ENCODE measurements at places on chromosomes 1 and 21.
A peak's percentile ranks its signal among the peaks of the same experiment; 100 is the strongest.

- DNase-seq: no peak
Measured at GRCh38 chr1:76682138-76682537, 185.1 kb upstream of the ST6GALNAC5 start.

DNA sequence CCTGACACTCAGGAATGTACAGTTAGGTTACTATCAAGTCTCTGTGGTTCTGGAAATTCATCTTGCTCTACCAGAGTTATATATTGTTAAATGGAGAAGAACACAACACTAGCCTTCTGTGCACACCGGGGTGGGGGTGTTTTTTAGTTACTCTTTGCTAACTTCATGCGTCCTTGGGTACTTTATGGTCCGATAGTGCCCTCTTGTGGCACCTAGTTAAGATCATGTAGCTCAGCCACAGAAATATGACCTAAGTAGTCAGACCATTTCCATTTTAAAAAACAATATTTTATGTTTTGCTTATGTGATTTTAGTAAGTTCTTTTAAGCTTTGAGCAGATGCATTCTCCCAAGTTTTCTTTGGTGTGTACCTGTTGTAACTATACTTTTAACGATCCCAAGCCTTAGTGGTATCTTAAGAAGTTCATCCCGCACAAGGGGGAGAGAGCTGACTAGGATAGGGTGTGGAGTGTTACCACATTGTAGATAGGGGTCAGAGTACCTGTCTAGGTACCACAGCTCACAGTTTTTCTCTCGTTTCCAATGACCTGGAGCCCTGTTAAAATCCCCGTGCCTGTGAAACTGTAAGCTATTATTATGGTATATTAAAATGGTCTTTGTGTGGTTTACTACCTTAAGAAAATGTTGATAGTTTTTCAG, 20.6 kb upstream of the SH3D21 start:
- DNase-seq: peak; percentile 92

GRCh38 chr1:15001317-15001915, 152.1 kb upstream of the TMEM51 start:
- no peak for DNase-seq

DNA sequence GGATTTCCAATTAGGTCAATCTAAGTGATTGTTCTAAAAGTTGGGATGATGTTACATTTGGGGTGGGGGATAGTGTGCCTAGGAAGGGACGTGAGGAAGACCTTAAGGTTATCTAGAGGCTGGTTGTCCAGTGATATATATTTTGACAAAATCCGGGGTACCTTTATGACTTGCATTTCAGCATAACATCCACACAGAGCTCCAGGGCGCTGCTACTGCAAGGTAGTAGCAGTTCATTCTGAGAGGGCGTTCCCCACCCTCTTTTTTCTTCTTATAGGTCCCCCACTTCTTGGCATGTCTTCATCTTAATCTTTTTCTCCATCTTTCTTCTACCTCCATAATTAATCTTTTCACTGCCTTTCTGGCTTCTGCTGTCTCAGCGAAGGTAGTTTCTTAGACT, 161.9 kb downstream of the CACNA1E start:
- no peak for DNase-seq

DNA sequence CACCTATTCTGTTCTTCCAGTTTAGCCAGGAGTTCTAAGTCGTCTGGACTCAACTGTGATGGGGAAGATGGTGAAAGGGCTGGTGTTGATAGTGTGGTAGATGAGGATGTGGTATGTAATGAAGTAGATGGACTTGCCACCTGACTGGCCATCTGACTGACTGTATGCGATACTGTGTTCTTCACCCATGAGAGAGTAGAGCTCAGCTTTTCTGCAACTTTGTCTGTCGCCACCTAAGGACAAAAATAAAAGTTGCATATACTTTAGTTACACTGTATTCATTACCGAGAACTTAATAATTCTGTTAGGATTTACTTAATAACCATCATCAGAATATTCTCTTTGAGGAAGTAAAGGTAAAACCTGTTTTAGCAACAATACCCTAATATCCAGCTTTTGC, 48.5 kb downstream of the EVI5 start:
- no peak for DNase-seq

GRCh38 chr1:202145068-202145743, 669 bp upstream of the ARL8A start:
- DNase-seq: peak; percentile 45

DNA sequence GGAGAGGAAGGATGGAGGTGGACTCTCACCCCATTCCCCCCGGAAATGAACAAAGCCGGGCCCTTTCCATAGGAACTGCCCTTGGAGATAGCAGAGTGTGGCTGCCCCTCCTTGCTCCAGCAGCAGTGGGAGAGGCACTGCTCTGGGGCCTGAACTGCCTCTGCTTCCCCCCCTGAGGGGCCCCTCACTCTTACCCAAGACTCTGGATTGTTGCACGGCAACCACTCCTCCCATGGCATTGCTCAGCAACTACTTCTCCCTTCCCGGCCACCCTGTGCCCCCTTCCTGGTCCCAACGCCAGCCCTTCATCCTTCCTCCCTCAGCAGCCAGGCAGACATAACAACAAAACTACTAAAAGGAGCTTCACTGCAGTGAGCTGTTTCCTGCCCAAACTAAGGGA, 3.0 kb upstream of the ACKR1 start:
- no peak for DNase-seq

DNA sequence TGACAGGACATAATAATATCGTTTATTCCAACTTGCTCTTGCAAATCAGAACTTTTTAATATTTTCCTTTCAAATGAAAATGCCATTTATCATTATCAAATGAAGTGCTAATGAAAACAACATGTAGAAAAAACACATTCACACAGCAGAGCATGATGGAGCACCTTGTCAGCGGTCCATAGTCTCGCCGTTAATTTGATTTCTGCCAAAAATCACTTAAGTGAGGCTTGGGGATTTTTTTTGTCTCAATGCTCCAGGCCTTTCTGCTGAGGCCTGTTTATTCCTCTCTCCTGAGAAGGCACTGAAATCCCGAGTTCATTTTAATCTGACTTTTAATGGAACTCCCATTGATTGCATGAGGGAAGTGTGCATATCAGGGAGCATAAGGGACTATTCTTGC, 122.5 kb downstream of the ELAVL4 start:
- DNase-seq: no peak

DNA sequence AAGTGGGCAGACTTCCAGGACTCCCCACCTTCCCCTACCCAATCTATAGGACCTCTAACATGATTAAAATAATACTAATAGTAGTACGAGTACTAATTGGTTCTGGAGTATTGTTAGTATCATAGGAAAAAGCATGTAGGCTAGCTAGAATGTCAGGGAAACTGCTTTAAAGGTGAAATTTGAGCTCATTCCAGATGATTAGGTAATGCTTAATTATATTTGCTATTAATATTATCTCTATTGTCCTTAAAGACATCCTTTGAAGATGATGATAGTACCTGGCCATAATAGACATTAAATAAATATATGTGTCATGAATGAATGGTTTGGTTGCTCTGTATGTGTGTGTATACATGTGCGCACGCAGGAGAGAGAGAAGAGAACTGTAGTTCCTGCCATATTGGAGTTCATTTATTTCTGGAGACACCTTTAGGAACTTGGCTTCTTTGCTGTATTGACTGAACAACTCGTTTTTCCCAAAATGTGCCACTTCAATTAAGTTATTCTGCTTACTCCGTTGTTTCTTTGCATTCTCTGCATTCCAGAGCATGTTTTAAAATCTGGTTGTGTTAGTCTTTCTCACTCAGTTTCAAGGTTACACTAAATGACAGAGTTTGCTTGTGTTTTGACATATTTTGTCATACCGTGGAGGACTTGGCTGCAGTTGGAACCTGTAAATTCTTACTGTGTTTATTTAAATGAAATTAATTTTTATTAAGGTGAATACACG, 117.1 kb downstream of the OSBPL9 start:
- no peak for DNase-seq

GRCh38 chr1:243814718-243815117, 35.3 kb downstream of the AKT3 start:
- DNase-seq: no peak

DNA sequence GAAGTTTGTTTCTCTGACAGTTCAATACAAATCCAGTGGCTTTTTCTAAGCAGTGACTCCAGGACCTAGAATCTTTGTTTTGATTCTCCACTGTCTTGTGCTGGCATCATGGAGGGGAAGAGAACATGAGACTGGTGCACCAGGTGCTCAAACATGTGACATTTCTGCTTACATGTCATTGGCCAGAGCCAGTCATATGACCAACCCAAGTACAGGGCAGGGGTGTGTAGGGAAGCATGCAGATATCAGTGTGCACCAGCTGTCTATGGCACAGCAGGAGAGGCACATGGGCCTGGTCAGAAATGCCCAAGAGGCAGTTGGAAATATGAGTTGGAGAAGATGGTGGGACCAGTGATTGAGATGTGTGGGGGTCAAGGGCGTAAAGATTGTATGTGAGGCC, 297.0 kb downstream of the HHAT start:
- no peak for DNase-seq

DNA sequence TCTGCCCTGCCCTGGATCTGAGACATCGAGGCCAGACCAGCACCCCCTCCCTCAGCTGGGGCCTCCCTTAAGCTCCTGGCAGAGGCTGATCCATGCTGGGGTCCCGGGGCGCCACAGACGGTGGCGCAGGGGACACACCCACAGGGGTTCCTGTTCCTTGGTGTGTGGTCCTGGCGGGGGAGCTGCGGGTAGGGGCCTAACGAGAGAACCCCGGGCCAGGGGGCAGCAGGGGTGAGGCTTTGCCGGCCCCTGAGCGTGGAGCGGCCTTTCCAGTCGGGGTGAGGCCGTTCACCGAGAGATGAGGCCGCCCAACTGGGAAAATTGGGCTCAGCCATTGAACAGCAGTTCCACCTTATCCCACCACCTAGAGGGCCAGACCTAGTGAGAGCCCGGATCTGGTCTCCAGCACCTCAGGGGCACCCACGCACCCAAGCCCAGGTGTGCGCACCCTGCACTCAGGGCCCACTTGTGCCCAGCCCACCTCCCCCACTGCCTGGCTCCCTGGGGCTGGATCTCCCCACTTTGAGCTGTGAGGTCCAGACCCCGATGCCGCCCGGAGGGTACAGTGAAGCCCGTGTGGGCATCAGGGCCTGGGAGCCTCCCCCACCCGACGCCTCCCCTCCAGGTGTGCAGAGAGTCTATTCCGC, 45.5 kb upstream of the CCDC27 start:
- no peak for DNase-seq

- no peak for DNase-seq
Measured at GRCh38 chr1:41365320-41365633, 4.0 kb downstream of the FOXO6 start.

DNA sequence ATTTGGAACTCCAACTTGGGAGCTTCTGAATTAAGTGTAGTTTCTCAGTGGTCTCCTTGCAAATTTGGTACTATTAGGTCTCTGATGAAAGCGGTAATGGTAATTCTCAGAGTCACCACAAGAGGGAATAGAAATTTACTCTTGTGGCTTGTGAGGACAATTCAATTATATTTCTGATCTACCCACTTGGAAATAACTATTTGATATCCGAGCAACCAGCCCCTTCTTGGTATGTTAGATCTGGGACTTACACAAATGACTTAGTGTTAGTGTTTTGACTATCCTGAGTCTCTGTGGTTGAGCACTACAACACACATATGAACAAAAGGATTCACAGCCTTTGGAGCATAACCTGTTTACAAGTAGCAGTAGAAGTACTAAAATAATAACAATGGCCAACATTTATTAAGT, 68.1 kb downstream of the RPS6KA1 start:
- peak; percentile 66 for DNase-seq

- DNase-seq: no peak
Measured at GRCh38 chr1:24364975-24365678, 46.0 kb downstream of the GRHL3 start.

- no peak for DNase-seq
Measured at GRCh38 chr1:93415296-93415695, 32.6 kb upstream of the FNBP1L start.

DNA sequence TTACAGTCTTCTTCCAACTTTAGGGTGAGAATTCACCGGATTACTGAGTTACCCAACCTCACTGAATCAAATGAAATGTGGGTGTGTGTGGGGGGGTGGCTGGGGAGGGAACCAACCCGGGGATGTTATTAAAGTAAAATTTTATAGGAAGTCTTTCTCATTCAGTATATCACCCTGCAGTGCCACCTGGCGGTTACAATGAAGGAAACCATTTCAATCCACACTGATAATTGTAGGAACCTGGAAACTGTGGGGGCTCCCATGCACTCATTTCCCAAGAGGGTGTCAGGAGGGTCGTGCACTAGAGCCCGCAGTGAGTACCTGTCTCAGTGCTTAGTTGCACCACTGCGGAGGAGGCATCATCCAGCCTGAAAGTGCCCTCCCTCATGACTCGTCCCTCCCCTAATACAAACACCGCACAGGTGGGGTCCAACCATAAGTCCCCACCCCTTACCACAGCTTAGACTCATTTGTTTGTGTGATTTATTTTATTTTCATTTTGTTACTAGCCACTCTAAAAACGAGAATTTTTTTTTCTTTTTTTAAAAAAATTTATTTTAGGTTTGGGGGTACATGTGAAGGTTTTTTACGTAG, 29.1 kb upstream of the IGSF5 start:
- DNase-seq: peak; percentile 33

- no peak for DNase-seq
Measured at GRCh38 chr1:188027613-188028012, 1198.9 kb downstream of the PLA2G4A start.

- DNase-seq: no peak
Measured at GRCh38 chr1:155691992-155692528, 3.2 kb downstream of the DAP3 start.

DNA sequence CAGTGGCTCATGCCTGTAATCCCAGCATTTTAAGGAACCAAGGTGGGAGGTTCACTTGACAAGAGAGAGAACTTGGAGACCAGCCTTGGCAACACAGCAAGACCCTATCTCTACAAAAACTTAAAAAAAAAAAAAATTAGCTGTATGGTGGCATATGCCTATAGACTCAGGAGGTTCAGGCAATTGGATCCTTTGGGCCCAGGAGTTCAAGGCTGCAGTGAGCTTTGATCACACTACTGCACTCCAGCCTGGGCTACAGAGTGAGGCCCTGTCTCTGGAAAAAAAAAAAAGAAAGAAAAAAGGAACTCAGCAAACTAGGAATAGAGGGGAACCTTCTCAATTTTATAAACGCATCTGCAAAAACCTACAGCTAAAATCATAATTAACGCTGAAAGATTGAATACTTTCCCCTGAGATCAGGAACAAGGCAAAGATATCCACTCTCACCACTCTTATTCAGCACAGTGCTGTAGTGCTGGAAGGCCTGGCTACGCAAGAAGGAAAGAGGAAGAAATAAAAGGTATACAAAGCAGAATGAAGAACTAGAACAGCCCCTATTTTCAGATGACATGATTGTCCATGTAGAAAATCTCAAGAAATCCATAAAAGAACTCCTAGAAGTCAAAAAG, 21.6 kb downstream of the HSF2BP start:
- DNase-seq: no peak

- DNase-seq: no peak
Measured at GRCh38 chr1:151721788-151722510, 627 bp downstream of the RIIAD1 start.

GRCh38 chr1:51000651-51001050, 30.6 kb downstream of the CDKN2C start:
- no peak for DNase-seq
